ENCODE measurements at places on chromosomes 3 and 15.

GRCh38 chr3:20307383-20307782 is 121.4 kb upstream of the SGO1 start:
- no peak overlapping the region for H3K4me3 ChIP-seq
- H3K27ac ChIP-seq: no peak overlapping the region
- DNase-seq: no peak
- H3K36me3 ChIP-seq: no peaks in the 10 kb centered on the region

DNA sequence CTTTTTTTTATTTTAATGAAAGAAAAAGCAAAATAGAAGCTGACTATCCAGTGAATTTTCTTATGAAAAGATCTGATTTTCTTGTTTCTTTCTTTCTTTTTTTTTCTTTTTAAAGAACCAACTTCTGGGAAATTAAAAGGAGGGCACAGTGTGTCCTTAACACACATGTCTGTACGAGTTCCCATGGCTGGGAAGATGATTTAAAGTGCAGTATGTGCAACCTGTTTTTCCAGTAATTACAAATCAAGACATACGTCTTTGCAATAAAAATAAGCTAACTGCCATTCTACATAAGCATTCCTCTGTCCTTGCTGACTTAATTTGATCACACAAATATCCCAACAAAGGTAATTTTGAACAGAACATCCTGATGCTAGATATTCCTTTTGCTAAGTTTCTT is 416.1 kb downstream of the ROBO1 start:
- no peak overlapping the region for H3K4me3 ChIP-seq
- DNase-seq: no peak
- no peak overlapping the region for H3K27ac ChIP-seq

DNA sequence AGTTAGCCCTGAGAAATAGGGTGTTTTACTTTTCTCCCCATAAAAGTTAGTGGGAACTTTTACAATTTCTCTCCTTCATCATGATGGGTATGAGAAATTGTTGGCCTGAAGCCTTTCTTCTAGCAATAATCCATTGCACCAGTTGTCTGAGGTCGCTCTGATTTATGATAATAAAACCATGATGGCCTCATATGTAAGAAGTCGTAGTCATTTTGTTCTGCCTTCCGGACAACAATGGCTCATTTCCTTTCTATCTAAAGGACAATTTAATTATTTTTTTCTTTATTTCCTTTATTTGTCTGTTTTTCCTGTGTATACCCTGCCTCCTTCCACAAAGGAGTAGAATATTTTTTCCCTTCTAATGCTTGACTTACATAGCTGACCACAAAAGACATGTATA is 31.6 kb upstream of the GNB4 start:
- H3K4me3 ChIP-seq: no peak overlapping the region
- no peaks in the 10 kb centered on the region for H3K36me3 ChIP-seq
- H3K4me1 ChIP-seq: no peaks in the 10 kb centered on the region
- no peaks in the 10 kb centered on the region for H3K27me3 ChIP-seq

GRCh38 chr15:69497076-69497475 is 44.5 kb downstream of the RPLP1 start:
- H3K27me3 ChIP-seq: no peaks in the 10 kb centered on the region
- H3K4me1 ChIP-seq: peaks cover 3% of the 10 kb centered on the region
- peak; percentile 13 for DNase-seq
- H3K4me3 ChIP-seq: no peak overlapping the region

- H3K4me1 ChIP-seq: peaks cover 9% of the 10 kb centered on the region
- no peaks in the 10 kb centered on the region for H3K27me3 ChIP-seq
- H3K36me3 ChIP-seq: peaks cover 57% of the 10 kb centered on the region
- no peak for DNase-seq
These were observed 2.9 kb downstream of the THBS1 start for GRCh38 chr15:39583596-39584265.

- DNase-seq: peak; percentile 100
- peaks cover 31% of the 10 kb centered on the region for H3K27me3 ChIP-seq
- peak overlapping the region; percentile 64 for H3K4me3 ChIP-seq
- peaks cover 9% of the 10 kb centered on the region for H3K4me1 ChIP-seq
- no peaks in the 10 kb centered on the region for H3K36me3 ChIP-seq
- no peak overlapping the region for H3K27ac ChIP-seq
These were observed 79.8 kb downstream of the RHCG start for GRCh38 chr15:89416339-89417183.

- no peaks in the 10 kb centered on the region for H3K36me3 ChIP-seq
- H3K4me1 ChIP-seq: no peaks in the 10 kb centered on the region
- no peak overlapping the region for H3K27ac ChIP-seq
- no peaks in the 10 kb centered on the region for H3K27me3 ChIP-seq
These were observed 65.9 kb upstream of the RARB start for GRCh38 chr3:25362118-25362517.

DNA sequence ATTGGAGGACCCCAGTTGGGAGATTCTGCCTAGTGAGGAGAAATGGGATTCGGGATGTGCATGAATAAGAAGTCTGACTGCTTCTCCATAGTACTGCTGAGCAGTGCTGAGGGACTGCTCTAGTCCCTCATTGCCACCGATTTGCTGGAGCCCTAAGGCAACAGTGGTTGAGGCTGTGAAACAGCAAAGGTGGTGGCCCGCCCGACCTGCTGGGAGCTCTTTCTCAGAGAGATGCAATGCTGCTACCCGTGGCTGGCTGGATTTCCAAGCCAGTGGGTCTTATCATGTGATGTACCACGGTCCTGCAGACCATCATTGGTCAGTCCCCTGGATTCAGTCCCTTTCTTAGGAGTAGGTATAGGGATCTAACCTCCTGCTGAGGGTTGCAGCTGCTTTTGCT is 42.6 kb upstream of the GCSAM start:
- H3K4me3 ChIP-seq: no peak overlapping the region
- DNase-seq: no peak
- H3K27ac ChIP-seq: no peak overlapping the region
- H3K36me3 ChIP-seq: no peaks in the 10 kb centered on the region
- H3K27me3 ChIP-seq: no peaks in the 10 kb centered on the region

DNA sequence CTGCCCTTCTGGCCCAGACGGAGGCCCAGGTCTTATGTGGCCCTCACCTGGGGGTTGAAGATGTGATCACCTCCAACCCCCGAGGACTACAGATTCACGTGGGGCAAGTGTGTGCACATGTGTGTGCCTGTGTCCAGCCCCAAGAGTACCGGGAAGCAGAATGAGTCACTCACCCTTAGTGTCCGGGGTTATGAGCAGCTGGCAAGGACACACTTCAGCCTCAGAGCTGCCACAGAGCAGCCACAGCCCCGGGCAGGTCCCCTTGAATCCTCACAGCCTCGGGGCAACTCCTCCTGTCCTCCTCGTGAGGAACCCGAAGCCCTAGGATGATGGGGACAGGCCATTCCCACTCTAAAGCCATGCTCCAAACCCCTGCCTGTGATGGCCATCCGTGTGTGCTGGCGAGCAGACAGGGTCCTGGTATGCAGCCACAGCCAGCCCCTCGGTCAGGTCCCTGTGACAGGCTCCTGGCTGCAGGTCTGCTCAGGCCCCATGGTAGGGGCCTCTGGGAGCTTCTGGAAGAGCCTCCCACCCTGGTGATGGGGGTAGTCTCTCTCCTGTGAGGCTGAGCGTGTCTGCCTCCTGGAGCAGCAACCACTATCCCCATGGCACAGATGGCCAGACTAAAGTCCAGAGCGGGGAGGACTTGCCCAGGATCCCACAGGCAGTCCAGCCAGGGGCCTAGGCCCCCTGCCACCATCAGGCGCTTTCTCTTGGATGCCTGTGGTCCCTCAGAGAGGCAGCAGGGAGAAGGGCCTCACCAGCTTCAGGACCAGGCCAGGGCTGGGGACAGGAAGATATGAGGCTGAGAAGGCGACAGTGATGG is 852 bp downstream of the STAB1 start:
- H3K27ac ChIP-seq: no peak overlapping the region
- no peak for DNase-seq
- no peak overlapping the region for H3K4me3 ChIP-seq
- H3K36me3 ChIP-seq: peaks cover 11% of the 10 kb centered on the region
- peaks cover 2% of the 10 kb centered on the region for H3K4me1 ChIP-seq

DNA sequence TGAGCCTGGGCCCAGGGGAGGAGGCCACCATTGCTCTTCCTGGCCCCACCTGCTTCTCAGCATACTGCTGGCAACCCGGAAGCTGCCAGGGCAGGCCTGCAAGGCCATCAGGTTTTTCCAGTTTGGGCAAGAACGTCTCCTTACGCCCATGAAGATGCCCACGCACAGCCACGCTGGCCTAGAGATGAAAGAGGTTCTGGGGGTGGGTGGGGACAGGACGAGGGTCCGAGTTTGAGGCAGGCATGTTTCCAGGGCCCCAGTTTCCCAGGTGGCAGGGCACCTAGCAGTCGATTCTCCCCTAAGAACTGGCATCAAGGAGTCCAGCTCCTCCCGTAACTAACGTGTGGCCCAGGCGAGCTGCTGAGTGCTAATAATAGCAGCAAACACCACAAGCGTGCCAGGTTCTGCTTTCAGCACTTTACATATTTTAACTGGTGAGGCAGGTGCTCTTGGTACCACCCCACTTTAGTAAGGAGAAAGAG is 45.8 kb downstream of the ZNF710 start:
- no peak overlapping the region for H3K27ac ChIP-seq
- H3K36me3 ChIP-seq: no peaks in the 10 kb centered on the region
- H3K27me3 ChIP-seq: no peaks in the 10 kb centered on the region
- H3K4me1 ChIP-seq: no peaks in the 10 kb centered on the region

- H3K27ac ChIP-seq: no peak overlapping the region
- H3K27me3 ChIP-seq: no peaks in the 10 kb centered on the region
- no peaks in the 10 kb centered on the region for H3K4me1 ChIP-seq
These were observed 21.1 kb downstream of the GTF2A2 start for GRCh38 chr15:59636184-59636583.

- peaks cover 45% of the 10 kb centered on the region for H3K36me3 ChIP-seq
- no peaks in the 10 kb centered on the region for H3K4me1 ChIP-seq
- no peak overlapping the region for H3K4me3 ChIP-seq
- no peak for DNase-seq
These were observed 33.0 kb downstream of the BLM start for GRCh38 chr15:90750186-90750585.

DNA sequence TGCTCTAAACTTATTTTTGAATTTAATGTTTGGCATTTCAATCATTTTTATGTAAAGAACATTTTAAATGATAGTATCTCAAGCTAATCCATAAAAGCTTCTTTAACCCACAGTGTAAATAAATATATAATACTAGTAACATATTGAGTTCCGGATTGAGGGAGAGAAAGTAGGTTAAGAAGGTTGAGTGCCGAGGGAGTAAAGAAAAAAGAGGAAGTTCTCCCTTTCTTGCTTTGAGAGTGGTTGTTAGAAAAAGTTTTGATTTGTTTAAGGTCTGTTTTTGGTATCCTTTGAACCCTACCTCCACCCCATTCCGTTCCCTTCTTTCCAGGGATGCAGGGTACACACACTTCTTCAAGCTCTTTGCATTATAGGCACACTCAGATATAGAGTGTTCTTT is 130.8 kb downstream of the VPS8 start:
- no peak overlapping the region for H3K4me3 ChIP-seq
- H3K27ac ChIP-seq: no peak overlapping the region
- no peaks in the 10 kb centered on the region for H3K27me3 ChIP-seq
- no peak for DNase-seq

DNA sequence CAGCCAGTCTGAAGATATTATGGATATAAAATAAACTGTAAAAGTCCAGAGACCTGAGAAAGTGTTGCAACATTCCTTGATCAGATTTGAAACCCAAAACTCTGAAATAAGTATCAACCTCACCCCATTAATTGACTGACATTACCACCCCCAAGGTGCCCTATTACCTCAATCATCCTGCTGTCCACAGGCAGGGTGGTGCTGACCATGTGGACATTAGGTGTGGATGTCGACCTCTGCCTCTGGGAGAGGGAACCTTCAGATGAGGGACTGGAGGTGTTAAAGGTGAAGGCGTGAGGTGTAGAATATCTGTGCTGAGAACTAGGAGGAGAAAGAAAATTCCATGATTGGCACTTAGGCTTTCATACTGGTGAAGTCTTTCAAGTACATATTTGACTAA is 47.1 kb downstream of the MKRN2 start:
- peaks cover 63% of the 10 kb centered on the region for H3K36me3 ChIP-seq
- H3K27me3 ChIP-seq: no peaks in the 10 kb centered on the region
- no peak for DNase-seq
- no peak overlapping the region for H3K27ac ChIP-seq
- no peaks in the 10 kb centered on the region for H3K4me1 ChIP-seq

DNA sequence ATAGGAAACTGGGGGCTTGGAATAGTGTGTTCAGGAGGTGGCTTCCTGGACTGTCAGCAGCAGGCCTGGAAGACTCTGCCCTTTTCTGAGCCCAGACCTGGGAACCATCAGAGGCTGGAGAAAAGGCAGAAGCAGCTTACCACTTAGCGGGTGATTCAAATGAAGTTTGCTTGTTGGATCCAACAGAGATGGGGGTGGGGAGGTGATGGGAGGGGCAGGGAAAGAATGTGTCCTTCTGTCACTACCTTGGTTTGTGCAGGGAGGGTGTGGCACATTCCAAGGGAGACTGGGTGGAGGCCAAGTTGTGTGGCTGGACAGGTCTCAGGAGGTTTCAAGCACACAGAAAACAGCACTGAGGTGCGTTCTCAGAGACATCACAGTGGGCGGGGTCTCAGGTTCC is 58.8 kb downstream of the TRAK1 start:
- H3K27me3 ChIP-seq: no peaks in the 10 kb centered on the region
- no peak for DNase-seq
- no peaks in the 10 kb centered on the region for H3K4me1 ChIP-seq
- H3K27ac ChIP-seq: no peak overlapping the region
- no peaks in the 10 kb centered on the region for H3K36me3 ChIP-seq

DNA sequence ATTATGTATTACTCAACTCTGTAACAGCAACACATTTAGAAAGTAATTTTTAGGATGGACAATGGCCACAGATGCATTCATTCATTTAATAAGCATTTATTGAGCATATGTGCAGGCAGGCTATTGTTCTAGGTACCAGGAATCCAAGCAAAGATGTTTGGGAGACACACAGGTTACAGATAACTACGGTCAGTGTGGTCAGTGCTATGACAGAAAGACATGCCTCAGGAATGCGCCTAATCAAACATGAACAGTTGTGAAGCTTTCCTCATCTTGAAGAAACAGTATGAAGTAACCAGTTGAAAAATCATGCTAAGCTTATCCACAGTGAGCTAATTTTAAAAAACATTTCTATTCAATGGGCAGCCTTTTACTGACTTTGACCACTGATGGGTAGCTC is 155.4 kb upstream of the CCDC54 start:
- no peak overlapping the region for H3K27ac ChIP-seq
- H3K36me3 ChIP-seq: no peaks in the 10 kb centered on the region
- no peak overlapping the region for H3K4me3 ChIP-seq
- no peaks in the 10 kb centered on the region for H3K27me3 ChIP-seq

DNA sequence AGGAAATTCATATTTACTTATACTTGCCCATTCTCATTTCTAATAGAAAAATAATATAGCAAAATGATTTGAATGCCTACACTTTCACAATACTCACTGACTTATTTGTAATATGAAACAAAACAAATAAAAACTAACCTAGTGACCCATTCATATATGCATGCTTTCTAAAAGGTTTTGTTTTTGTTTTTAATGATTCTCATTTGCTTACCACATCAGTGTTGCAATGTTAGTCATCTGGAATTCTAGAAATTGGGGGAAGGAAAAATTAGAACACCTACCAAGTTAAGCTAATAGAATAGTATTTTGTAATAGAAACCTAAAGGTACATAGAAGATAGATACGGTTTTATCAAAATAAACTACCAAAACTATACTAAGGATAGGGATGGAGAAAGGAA is 214.1 kb upstream of the CNTN6 start:
- H3K4me3 ChIP-seq: no peak overlapping the region
- H3K36me3 ChIP-seq: no peaks in the 10 kb centered on the region
- DNase-seq: no peak
- no peaks in the 10 kb centered on the region for H3K4me1 ChIP-seq

- no peak for DNase-seq
- no peaks in the 10 kb centered on the region for H3K36me3 ChIP-seq
- H3K4me1 ChIP-seq: no peaks in the 10 kb centered on the region
- no peak overlapping the region for H3K4me3 ChIP-seq
- H3K27ac ChIP-seq: no peak overlapping the region
- no peaks in the 10 kb centered on the region for H3K27me3 ChIP-seq
These were observed 112.2 kb downstream of the RARB start for GRCh38 chr3:25540273-25540672.

Measured in H1 (cell line).